Cardiac septum (tissue), 1 donor: ENCODE measurements at places on chromosomes 12 and 14. TPM values are rescaled to one million over a fixed set of nuclear protein-coding genes. Genes with fewer than 3 reads are reported as not detected.

PDE3A gene
- total RNA-seq: 132 TPM

LUM gene
- 130 TPM for total RNA-seq

FLVCR2 gene
- 1.3 TPM for total RNA-seq

CD4 gene
- total RNA-seq: 3.8 TPM

NPAS3 gene
- total RNA-seq: 4.9 TPM
